ENCODE measurements at places on chromosomes 13 and 19.
A peak's percentile ranks its signal among the peaks of the same experiment; 100 is the strongest.

DNA sequence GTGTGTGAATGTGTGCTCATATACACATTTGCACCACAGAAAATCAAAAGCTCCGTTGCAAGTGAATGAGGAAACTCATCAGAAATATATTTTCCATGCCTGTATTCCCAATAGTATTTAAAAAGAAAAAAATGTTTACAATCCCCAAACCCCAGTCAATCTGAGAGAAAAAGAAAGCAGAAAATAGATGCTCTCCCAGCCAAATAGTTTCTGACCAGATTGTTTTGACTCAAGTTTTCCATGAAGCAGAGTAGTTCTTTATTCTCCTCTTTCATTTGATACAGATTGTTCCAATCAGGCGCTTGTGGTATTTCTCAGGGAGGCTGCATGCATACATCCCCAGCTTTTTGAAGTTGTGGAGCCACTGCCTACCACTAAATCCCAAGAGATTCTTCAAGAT, 110.6 kb downstream of the STARD13 start:
- no peak for DNase-seq

GRCh38 chr19:13212759-13213330, 62.6 kb downstream of the IER2 start:
- peak; percentile 91 for DNase-seq

GRCh38 chr19:33274663-33275558, 27.4 kb downstream of the CEBPA start:
- no peak for DNase-seq

DNA sequence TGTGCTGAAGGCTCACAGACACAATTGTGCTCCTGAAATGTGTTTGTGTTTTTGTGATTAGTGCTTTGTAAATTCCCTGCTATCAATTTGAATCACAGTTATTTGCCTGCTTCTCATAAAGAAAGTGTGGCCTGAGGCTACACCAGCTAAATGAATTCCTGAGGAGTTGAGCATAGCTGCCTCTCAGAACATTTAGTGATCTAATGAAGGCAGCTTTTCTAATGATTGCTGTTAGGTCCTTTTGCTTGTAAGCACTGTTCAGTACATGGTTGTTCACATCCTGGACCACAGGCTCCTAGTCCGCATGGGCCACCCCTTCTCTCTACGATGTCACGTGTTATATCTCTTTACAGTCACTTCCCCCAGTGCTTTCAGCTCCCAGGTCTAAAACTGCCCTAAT, 238.2 kb downstream of the B3GLCT start:
- DNase-seq, result no peak

- no peak for DNase-seq
These were observed 720.8 kb downstream of the UQCRFS1 start for GRCh38 chr19:28492201-28492600.

DNA sequence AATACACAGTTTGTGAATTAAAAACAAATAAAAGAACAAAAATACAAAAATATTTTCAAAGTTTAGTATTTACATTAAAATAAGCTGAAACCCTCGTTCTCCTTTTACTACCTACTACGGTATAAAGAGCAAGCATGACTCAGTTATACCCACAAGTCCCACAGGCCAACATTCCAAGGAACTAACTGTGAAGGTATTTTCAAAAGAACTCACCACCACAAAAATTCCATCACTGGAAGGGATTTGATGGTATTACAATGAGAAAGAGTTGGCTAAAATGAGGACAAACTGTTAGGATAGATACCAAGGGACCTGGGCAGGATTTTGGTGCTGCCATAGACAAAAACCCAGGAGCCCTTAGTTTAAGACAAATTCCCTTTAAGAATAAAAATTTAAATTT, 122.7 kb downstream of the TBC1D4 start:
- no peak for DNase-seq

DNA sequence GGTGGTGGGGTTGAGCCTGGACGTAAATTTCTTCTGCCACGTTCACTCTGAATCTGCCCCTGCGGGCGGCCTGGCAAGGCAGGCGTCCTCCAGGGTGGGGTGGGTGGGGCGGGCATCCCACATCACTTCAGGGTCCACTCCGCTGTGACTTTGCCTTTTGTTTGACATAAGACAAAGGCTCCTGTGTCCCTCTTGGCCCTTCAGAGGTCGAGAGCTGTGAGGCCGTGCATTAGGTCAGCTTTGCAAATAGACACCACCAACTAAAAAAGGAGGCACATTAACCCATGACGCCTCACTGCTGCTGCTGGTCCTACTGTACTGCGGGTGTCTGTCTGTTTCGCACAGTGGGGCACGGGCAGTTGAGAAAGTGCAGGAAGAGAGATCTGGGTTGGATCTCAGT, 10.5 kb upstream of the ZNF536 start:
- peak; percentile 0 for DNase-seq

Data from activated CD8-positive, alpha-beta memory T cell treated with anti-CD3 and anti-CD28 coated beads, Interleukin-2, amount 50 U/mL, for 48 hours (primary cell).